ENCODE measurements at places on chromosomes 13 and 19.

GRCh38 chr19:34236035-34236987, 18.0 kb upstream of the GARRE1 start:
- DNase-seq: no peak

- DNase-seq: peak; percentile 72
Measured at GRCh38 chr19:13588957-13589833, 82.9 kb upstream of the CACNA1A start.

GRCh38 chr13:46062185-46062584, 9.6 kb upstream of the ZC3H13 start:
- no peak for DNase-seq

GRCh38 chr19:47239610-47240296, 8.8 kb upstream of the BBC3 start:
- no peak for DNase-seq
